ENCODE measurements at places on chromosomes 1 and 21. TPM values are rescaled to one million over a fixed set of nuclear protein-coding genes. Genes with fewer than 3 reads are reported as not detected.

- no peak for DNase-seq
Observed at GRCh38 chr1:178098262-178098661, 4.4 kb downstream of the RASAL2 start.

LAPTM5 gene
- 21.6 TPM for total RNA-seq

GRCh38 chr1:221905802-221906201 is 163.9 kb upstream of the DUSP10 start:
- DNase-seq = no peak

GRCh38 chr1:192914092-192914491 is 105.3 kb downstream of the RGS2 start:
- DNase-seq = no peak

CLCA2 gene
- total RNA-seq = 87.8 TPM
